ENCODE measurements at places on chromosomes 16 and 17.

- DNase-seq, result no peak
Measured at GRCh38 chr17:60161598-60162330, 12.0 kb downstream of the CA4 start.

DNA sequence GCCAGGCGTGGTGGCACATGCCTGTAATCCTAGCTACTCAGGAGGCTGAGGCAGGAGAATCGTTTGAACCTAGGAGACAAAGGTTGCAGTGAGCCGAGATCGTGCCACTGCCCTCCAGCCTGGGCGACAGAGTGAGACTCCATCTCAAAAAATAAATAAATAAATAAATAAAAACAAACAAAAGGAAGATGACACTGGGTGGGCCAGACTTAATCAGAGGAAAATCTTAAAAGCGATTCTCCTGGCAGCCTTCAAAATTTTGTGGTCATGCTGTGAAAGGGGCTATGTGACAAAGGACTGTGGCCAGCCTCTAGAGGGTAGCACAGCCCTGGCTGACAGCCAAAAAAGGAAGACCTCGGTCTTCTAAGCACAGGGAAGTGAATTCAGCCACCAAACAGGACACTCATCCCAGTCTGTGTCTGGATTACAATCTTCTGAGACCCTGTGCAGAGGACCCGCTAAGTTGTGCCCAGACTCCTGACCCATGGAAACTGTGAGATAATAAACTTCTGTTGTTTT lies 391.1 kb downstream of the CNTNAP4 start:
- no peak for DNase-seq

DNA sequence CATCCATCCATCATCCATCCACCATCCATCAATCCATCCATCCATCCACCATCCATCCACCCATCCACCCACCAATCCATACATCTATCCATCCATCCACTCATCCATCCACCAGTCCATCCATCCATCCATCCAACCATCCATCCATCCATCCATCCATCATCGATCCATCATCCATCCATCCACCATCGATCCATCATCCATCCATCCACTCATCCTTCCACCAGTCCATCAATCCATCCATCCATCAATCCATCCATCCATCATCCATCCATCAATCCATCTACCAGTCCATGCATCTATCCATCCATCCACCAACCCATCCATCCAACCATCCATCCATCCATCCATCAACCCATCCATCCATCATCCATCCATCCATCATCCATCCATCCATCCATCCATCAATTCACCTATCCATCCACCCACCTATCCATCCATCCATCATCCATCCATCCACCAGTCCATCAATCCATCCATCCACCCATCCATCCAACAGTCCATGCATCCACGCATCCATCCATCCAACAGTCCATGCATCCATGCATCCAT lies 39.3 kb upstream of the SSTR5 start:
- no peak for DNase-seq

GRCh38 chr17:10058921-10059683 lies 139.3 kb downstream of the GAS7 start:
- no peak for DNase-seq

DNA sequence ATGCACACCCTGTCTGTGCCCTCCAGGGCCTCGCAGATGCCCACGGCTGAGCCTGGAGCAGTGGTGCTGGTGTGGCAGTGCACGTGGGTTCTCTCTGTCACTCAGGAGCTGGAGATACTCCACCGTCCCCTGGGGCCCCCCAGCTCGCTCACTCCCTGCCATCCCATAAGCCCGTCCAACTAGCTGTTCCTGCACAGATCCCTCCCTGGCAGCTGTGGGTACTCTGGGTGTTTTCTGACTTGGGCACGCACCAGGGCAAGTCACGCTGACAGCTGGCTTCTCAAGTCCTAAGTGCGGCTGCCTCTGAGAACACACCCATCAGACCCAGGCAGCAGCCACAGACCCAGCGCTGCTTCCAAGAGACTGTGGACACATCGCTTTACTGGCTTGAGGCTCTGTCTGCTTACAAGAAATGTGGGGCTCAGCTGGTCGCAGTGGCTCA lies 25.4 kb upstream of the ITGB4 start:
- no peak for DNase-seq

- DNase-seq, result no peak
Measured at GRCh38 chr17:55722016-55722736, 488 bp downstream of the TMEM100 start.

Measured in left lung (tissue), 14 donors.